ENCODE measurements at places on chromosomes 5 and 9. TPM values are rescaled to one million over a fixed set of nuclear protein-coding genes. Genes with fewer than 3 reads are reported as not detected.

PPP3R2 gene
- total RNA-seq: not detected

GRIN1 gene
- not detected for total RNA-seq

GRCh38 chr5:176870110-176870591, 29.0 kb downstream of the HK3 start:
- DNase-seq: peak; percentile 21

GRCh38 chr5:77129391-77129990, 42.4 kb upstream of the ZBED3 start:
- peak; percentile 70 for DNase-seq

GRCh38 chr5:6159832-6160430, 218.4 kb downstream of the MED10 start:
- DNase-seq: no peak

GRCh38 chr5:72951671-72952468, 4.0 kb upstream of the FCHO2 start:
- DNase-seq: peak; percentile 69

DNA sequence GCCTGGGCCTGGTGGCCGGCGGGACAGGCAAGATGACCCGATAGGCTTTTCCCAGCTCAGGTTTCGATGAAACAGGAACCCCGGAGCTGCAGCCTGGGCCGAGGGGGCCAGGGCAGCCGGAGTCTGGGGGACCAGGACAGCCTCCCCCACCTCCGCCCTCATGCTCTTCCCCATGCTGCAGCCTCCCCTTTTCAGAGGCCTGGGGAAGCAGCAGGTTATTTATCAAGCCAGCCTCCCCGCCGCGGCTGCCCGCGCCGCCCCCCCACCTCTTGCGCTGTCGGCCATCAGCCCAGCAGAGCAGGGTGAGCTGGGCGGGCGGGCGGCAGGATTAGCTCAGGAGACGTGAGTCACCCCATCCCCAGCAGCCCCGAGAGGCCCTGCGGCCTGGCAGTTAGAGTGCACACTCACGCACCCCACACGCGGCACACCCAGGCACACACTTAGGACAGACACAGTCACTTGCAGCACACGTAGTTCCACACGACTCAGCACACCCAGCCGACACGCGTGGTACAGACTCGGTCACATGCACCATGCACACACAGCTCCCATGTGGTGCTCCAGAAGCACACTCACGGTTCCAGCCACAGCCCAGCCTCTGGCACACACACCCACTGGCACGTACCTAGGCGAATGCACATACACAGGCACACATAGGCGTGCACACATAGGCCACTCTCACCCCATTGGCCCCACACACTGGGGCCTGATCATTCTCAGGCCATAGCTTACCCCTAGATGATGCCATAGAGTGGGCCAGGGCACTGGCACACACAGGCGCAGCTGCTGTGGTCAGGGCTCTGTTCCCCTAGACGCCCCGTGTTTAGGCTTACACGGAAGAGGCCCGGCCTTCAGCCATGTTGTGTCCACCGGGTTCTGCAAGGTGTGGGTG, 13.0 kb downstream of the CXXC5 start:
- no peak for DNase-seq

GRCh38 chr9:115794921-115795475, 358.6 kb upstream of the PAPPA start:
- no peak for DNase-seq

DNA sequence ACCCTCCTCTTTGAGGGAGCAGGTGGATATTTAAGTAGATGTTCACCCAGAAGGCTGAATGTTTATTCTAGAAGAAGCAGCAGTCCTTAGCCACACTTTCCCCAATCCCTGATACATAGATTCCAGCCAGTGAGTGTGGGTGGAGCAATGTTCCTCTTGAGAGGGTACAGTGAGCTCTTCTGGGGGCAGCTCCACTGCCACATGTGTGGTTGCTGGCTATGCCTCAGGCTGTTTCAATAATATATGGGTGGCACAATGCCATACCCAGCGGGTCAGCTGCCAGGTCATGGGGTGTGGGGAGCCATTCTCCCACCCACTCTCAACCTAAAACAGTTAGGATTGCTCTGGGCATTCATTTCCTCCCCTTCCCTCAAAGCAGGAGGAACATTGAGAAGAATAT, 61.6 kb upstream of the DAB2 start:
- peak; percentile 9 for DNase-seq
